ENCODE measurements at places on chromosomes 3 and 15. TPM values are rescaled to one million over a fixed set of nuclear protein-coding genes. Genes with fewer than 3 reads are reported as not detected.
A peak's percentile ranks its signal among the peaks of the same experiment; 100 is the strongest.

CYP1A2 gene
- 0.08 TPM for total RNA-seq

DNA sequence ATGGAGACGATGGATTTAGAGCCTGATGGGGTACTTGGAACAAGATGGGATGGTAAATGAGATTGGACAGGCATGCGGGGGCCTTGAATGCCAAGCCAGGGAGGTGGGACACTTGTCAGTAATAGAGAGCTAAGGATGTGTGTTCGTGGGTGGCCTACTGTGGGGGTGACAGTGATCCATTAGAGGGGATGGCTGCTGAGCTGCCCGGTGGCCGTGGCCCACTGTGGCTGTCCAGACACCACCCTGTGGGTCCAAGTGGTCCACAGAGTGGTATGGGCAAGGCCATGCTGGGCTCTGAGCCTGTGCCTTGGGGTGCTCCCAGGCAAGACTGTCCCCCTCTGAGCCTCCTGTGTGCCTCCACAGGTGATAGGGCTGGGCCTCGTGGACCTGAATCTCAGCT, 17.5 kb downstream of the CAND2 start:
- no peak for DNase-seq

- no peak for DNase-seq
These were observed 243.7 kb downstream of the TLE3 start for GRCh38 chr15:69854001-69854400.

DNA sequence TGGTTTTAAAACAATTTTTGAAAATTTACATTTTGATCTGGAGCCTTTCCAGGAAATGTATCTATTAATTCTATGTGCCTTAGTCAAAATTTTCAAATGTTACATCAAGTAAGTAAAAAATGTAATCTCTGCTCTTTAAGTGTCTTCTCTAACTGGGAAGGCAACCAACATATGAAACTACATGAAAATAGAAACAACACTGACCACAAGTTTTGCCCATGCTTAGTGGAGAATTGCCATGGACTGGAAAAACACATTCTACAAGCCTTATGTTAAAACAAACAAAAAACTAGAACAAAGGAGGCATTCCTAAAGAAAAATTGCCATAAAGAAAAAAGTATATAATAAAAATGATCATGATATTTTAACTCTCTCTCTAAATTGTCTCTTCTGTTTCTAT, 75.9 kb upstream of the SPRED1 start:
- DNase-seq, result no peak

POPDC2 gene
- total RNA-seq, result 2.0 TPM

PTH1R gene
- not detected for total RNA-seq

DNA sequence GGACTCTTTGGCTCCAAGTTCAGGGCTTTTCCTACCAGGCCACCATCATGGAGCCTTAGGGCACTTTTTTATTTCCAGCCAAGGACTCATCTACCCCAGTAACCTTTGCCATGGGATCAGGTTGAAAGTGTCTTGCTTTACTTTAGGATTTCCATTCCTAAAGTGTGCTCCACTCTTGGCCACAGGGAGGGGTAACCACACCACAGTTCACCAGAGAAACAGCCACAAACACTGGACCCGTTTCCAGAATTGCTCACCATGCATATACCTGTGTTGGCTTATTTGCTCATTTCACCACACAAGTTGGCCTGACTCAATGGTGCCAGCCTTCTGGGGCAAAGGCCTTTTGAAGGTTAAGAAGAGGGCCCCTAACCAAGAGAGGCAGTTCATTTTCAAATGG, 70.6 kb upstream of the RAD18 start:
- DNase-seq, result no peak

CAMKV gene
- total RNA-seq, result 1.4 TPM

DNA sequence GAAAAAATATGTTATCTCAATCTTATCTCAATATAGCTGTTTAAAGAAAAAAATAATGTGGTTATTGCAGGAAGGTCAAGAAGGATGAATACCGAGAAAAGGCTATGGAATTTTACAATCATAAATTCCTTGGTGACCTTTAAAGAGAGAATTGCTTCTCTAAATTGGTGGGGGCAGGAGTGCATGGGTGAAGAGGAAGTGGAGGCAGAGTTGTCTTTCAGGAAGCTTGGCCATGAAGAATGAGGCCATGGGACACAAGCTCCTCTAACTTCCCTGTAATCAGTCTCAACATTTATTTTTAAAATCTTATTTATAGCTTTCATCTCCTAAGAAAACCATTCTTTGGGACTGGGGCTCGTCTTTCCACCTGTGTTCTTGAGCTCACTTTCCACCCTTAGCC, 22.4 kb upstream of the ALDH1A2 start:
- DNase-seq, result no peak

- DNase-seq, result no peak
These were observed 5.3 kb downstream of the PLSCR2 start for GRCh38 chr3:146464005-146464595.

NRG4 gene
- not detected for total RNA-seq

GRCh38 chr15:66651913-66652642, 50.0 kb upstream of the SMAD6 start:
- no peak for DNase-seq

MYO5C gene
- 0.61 TPM for total RNA-seq

DNA sequence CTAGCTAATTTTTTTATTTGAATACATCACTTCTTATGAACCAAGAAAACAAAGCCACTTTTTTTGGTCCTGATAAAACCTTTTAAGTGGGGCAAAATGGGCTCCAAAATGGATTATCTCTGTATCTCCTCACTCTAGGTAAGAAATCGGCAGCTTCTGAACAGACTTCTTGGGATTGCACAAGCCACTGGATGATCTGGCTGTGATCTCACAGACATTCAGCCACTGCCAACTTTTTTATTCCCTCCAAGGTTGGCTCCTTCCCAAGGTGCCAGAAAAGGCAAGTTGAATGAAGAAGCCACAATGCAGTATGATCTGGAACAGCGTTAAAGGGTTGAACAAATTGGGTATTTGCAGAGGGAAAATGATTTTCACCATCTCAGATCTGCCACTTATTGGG, 73.2 kb downstream of the PRICKLE2 start:
- DNase-seq, result no peak

DNA sequence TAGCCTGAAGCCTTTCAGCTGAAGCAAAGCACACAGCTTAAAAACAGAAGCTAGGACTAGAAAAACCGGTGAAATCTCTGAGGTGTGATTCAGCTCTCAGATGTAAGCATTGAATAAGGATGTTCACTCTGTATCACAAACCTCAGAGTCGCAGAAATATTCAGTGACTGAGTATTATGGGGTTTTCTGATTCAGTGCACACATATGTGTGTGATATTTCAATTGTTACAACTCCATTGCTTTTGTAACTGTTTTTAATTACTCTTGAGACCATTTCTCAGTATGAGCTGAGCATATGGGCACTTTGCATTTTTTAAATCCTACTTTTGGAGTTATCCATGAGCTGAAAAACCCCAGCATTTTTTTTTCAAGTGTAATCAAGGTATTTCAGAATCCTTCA, 868.8 kb downstream of the NTRK3 start:
- no peak for DNase-seq

DNA sequence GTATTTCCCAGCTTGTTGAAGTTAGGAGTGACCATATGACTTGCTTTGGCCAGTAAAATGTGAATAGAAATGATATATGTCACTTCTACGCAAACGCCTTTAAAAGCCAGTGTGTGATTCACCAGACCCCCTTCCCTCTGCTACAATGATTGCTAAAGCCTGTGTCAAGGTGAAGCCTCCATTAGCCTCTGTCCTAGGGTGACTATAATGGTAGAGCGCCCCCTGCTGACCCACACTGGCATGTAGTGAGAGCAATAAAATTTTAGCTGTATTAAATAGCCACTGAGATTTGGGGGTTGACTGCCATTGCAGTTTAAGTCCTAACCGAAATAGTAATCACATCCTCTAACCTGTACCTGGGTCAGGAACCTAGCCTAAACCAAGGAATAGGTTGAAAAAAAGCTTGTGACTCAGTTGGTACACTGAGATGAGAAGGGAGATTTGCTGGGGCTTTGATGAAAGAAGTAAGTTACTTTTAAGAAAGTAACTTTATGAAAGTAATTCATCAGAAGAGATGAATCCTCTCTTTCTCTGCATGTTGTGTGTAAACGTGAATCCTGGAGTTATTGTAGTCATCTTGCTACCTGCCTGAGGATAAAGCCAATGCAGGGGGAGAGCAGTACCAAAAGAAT, 52.6 kb downstream of the GTF2E1 start:
- DNase-seq, result peak; percentile 81

GRCh38 chr3:140290105-140290504, 355.1 kb downstream of the CLSTN2 start:
- no peak for DNase-seq

- DNase-seq, result no peak
These were observed 86.0 kb upstream of the VGLL3 start for GRCh38 chr3:87076946-87077345.

GP5 gene
- total RNA-seq, result 0.23 TPM

DNA sequence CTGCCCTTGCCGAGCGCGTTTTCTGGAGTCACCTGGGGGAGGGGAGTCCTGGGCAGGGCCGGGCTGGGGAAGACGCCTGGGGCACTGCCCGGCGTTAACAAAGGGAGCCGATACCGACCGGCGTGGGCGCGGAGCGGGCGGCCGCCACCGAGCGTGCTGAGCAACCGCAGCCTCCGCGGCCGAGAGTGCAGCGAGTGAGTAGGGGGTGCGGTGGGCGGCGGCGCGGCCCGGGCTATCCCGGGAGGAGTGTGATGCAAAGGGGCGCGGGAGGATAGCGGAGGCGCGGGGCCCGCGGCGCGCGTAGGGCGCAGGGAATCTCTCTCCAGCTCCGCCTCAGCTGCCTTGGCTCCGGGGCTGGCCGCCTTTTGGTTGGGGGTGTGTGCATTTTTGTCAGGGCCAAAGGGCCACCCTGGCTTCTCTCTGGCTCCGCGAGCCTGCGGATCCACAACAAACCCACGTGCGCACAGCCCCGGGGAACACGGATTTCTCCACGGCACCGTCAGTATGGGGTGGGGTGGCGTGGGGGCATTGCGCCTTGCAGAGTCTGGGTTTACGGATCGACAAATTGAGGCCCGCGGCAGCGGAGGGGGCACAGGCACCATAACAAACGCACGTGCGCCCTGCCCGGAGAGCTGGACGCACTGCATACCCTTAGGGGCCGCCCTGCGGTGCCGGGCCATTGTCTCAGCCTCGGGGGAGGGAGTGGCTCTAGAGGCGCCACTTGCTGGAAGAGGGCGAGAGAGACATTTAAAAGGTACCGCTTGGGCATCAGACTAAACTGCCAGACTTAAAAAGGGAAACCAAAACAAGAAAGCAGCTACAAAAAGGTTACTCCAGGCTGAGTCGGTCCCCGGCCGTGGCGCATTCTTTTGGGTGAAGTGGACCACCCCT, 560 bp downstream of the ST6GAL1 start:
- DNase-seq, result peak; percentile 58

TM6SF1 gene
- 0.38 TPM for total RNA-seq

DNA sequence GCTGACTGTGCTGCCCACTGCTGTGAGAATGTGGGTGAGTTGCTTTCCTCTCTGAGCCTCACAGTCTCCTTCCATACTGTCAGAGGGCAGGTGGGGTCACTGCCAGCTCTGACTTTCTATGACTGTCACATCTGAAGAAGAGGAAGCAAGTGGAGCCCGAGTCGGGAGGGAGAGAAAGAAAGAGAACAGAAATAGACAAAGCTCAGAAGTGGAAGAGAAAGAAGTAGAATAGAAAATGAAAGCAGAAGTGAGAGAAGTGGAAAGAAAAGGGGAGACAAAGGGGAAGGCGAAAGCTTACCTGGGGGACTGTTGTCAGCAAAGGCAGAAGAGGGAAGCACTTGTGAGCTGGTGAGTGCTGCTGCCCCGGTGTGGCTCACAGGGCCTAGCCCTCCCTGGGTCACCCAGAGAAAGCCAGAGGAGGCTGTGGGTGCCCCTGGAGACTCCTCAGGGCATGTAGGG, 57.9 kb downstream of the EPHB1 start:
- no peak for DNase-seq

GRCh38 chr3:196156160-196156559, 55.0 kb downstream of the ZDHHC19 start:
- DNase-seq, result no peak

DNA sequence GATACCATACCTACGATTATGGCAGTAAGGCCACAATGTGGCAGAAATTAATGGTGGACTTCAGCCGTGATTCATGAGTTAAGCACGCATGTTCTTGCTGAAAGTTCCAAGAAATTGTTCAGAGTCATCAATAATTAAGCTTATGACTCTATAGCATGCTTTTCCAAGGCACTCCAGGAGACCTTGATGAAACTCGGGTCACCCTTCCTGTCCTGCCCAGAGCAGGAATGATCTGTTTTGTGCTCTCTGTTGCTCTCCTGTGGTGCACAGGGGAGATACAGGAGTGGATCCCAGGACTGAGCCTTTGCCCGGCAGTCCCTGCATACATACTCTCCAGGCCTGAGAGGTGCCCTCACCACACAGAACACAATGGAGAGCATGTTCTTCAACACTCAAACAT, 141.6 kb upstream of the SLC2A2 start:
- no peak for DNase-seq

- DNase-seq, result no peak
These were observed 27.4 kb upstream of the TJP1 start for GRCh38 chr15:29849716-29850115.

- no peak for DNase-seq
These were observed 42.8 kb upstream of the PLOD2 start for GRCh38 chr3:146203776-146204175.

GRCh38 chr15:49038382-49038781, 7.9 kb downstream of the SECISBP2L start:
- DNase-seq, result no peak

GRCh38 chr3:106773795-106774194, 603.4 kb upstream of the CCDC54 start:
- DNase-seq, result no peak

GRCh38 chr3:144332868-144333267, 361.2 kb downstream of the DIPK2A start:
- no peak for DNase-seq

DNA sequence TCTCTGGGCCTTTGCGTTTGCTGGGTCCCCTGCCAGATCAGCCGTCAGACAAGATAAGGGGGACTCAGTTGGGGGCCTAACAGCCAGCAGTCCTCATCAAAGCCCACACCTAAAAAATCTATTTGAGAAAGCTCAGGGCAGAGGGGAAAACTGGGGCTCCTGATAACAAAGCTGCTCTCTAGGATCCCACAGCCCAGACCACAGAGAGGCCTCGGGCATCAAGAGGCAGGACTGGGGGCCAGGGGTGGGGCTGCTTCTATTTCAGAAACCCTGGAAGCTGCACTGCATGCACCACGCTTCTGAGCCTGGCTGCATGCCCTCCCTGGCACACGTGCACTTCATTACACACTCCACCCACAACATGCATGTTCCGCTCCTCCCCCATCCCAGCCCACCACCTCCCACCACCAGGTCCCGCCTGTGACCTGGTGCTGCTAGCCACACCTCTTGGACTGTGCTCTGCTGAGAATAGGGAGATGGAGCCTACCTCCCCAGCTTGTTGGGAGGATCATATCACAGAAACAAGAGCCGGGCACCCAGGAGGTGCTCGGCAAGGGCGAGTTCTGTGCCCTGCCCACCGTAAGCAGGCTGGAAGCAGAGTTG, 26.6 kb downstream of the FBLN2 start:
- no peak for DNase-seq

NANOGP8 gene
- total RNA-seq, result not detected

GRCh38 chr3:95654570-95655362, 1159.6 kb upstream of the EPHA6 start:
- no peak for DNase-seq
